NCI-H2081 (cell line): ENCODE measurements at places on chromosomes 6 and 20.

- DNase-seq: no peak
Observed at GRCh38 chr6:12241493-12242175, 48.5 kb upstream of the EDN1 start.

GRCh38 chr6:29665942-29666825 lies 9.3 kb downstream of the MOG start:
- no peak for DNase-seq

DNA sequence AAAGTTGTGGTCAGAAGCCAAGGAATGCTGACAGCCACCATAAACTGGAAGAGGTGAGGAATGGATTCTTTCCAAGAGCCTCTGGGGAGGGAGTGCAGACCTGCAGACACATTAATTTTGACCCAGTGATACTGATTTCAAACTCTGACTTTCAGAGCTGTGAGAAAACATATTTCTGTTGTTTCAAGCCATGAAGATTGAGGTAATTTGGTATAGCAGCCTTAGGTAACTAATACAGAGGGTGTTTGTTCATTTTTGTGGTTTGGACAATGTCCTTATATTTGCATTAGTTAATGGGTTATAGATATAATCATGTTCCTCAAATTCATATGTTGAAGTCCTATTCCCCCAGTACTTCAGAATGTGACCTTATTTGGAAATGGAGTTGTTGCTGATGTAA lies 85.4 kb upstream of the GTSF1L start:
- no peak for DNase-seq

DNA sequence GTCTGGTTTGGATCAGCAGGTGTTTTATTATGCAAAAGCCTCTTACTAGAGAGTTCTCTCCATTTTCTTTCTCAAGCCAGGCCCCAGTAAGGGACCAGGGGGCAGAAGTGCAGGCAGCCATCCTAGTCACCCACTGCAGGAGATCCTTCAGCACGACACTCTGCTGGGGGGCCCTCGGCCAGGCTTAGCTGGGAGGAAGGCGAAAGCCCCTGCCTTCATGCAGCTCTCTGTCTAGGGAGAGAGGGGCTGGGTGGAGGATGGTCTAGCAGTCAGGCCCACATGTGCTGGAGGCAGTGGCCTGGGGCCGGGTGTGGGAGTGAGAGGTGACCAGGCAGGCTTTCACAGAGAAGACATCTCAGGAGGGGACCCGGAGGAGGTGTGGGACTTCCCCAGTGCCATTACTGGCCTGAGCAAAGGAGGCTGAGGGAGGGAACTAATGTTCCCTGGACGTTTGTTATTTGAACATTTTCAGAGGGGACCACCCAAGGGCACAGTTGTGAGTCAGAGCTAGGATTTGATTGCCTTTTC lies 33.5 kb upstream of the VSTM2L start:
- DNase-seq: no peak

- no peak for DNase-seq
Observed at GRCh38 chr20:16206817-16207216, 366.4 kb downstream of the KIF16B start.

DNA sequence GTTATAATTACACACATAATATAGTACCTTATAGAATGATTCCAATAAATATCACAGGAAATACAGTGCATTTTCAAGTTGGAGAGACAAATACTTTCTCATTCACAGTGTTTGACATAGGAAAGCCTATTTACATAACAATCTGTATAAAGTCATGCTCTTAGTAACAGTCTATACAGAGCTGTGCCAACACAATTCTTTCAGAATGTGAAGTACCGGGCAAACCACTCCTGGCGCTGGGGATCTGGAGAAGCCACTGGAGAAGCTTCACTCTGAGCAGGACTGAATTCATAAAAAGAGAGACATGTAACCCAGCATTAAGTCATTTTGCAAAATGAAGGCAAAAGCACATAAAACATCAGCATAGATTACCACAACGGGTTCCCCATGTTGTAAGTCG lies 24.9 kb upstream of the MCM9 start:
- DNase-seq: no peak

GRCh38 chr6:139597087-139597763 lies 222.8 kb upstream of the CITED2 start:
- DNase-seq: no peak

GRCh38 chr20:7155282-7155681 lies 387.8 kb downstream of the BMP2 start:
- peak; percentile 80 for DNase-seq

- no peak for DNase-seq
Observed at GRCh38 chr6:108872575-108872974, 24.4 kb downstream of the ARMC2 start.

DNA sequence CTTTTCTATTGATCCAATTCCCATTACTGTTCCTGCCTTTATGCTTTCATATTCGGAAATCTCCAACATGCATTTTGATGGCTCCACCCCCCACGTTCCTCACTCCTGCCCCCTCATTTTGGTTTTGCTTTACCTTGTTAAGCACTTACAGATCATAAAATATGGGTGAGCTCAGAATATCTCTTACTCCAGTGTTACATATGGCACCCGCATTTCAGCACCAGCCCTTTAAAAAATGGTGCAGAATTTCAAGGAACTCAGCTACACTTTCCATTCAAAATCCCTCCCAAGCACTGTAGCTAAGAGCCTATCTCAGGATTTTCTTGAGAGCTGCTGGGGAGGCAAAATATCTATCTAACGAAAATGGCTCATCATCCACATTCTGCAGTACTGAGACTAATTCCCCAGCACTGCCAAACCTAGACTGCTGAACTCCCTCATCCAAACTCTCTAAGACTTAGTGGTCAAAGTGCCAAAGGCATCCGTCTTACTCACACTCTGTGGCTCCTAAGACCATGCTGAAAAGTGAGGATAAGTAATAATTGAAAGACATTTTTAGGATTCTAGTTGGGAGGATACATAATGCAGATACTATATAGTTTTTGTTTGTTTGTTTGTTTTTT lies 7.8 kb downstream of the SGK1 start:
- no peak for DNase-seq

- DNase-seq: no peak
Observed at GRCh38 chr6:75603106-75603420, 1.4 kb downstream of the SENP6 start.

GRCh38 chr6:132820629-132821381 lies 6.4 kb downstream of the RPS12 start:
- no peak for DNase-seq

DNA sequence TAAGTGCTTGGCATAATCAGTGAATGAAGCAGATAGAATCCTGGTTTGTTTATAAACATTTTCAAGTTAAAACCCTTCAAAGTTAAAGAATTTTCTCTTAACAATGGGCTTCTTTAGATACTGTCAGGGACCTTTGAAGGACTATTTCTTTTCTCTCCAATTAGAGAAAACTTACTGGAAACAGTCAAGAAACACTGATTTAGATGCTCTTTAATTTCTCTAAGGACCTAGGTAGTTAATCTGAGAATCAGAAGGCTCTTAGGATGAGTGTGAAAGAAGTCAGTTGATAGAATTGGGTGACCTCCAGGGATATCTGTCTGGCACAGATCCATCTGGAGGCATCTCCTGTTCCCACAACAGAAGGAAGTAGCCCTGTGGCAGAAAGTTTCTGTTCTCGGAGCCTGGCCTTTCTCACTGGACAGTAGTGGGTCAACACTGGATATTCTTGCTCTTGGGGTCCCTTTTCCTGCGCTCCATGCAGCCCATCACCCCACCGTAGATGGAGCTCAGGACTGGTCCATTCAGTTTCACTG lies 22.5 kb downstream of the KIAA0408 start:
- DNase-seq: no peak

- DNase-seq: no peak
Observed at GRCh38 chr6:148591656-148592055, 155.2 kb upstream of the UST start.

- DNase-seq: no peak
Observed at GRCh38 chr6:43771210-43771857, 1.3 kb downstream of the VEGFA start.

- DNase-seq: no peak
Observed at GRCh38 chr20:46833360-46833759, 61.3 kb upstream of the EYA2 start.

GRCh38 chr6:51459958-51460357 lies 627.5 kb downstream of the PKHD1 start:
- DNase-seq: no peak

GRCh38 chr6:106539936-106540335 lies 89.4 kb downstream of the RTN4IP1 start:
- no peak for DNase-seq

DNA sequence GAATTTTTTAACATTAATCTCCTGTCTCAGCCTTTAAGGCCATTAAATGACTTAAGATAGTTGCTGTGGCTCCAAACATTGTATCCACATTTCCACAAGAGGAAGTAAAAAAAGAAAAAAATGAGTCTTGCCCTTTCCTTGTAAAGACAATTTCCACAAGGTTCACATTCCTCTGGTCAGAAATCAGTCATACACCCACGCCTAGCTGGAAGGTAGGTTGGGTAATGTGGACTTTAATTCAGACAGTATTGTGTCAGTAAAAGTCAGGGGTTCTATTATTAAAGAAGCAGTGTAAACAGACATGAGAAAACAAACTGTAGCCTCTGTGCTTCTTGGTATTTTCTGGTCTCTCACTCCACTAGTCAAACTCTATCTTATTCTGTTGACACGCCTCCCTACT lies 682.0 kb downstream of the GRIK2 start:
- no peak for DNase-seq

GRCh38 chr20:60295214-60295613 lies 337.0 kb downstream of the CDH26 start:
- no peak for DNase-seq

- peak; percentile 9 for DNase-seq
Observed at GRCh38 chr6:55469951-55470366, 109.0 kb downstream of the HMGCLL1 start.

DNA sequence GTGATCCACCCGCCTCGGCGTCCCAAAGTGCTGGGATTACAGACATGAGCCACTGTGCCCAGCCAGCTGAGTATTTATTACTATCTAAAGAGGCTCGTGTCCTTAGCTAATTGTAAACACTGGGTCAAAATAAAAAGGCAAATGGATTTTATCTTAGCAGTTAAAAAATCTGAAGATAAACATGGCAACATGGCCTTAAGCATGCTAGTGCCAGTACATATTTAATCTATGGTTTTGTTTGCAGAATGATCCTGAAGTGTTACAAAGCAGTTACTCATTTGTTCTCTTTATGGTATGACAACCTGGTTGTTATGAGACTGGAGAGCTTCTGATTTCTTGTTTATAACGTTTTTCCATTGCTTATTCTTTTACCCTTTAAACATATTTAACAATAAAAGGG lies 3.9 kb upstream of the KIAA0408 start:
- no peak for DNase-seq

DNA sequence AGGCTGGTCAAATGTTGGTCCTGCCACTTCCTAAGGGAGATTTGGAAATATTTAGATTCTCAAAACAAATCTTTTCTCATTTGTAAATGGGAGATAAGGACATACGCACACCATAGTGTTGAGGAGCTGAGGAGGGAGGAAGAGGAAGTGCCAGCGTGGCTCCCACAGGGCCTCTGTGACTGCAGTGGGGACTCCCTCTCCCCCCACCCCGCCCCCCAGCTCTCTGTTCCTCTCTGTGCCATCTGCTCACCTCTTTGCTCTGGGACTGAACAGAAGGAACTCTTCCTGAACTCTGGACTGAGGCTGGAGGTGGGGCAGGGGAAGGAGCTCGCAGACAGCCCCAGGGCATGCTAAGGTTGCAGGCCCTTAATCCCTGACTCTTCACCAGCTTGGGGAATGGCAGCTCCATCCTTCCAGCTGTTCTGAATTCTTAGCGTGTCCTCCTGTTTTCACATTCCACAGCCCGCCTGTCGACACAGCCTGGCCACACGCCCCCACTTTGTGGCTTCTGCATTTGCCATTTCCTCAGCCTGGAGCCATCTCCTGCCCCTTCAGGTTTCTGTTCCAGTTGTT lies 11.4 kb downstream of the DDX27 start:
- DNase-seq: no peak

DNA sequence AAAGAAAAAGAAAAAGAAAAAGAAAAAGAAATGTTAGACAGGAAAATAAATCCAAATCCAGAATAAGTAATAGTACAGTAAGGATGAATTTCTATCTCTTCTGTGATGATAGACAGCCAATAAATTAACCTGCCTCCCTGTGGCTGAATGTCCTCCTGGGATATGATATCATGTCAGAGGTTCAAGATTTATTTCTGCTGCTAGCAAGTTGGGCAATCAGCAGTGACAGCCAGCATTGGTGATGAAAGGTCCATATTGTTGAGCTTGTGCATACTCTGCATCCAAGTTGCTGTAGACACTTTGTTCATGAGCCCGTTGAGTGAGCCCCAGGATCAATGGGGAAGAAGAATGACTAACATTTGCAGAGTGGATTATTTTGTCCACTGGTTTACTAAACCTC lies 44.9 kb upstream of the CEP85L start:
- DNase-seq: no peak

GRCh38 chr6:170179616-170180324 lies 111.1 kb downstream of the DLL1 start:
- DNase-seq: no peak

- DNase-seq: no peak
Observed at GRCh38 chr6:21668795-21669194, 75.2 kb downstream of the SOX4 start.

GRCh38 chr6:140427842-140428241 lies 1053.4 kb upstream of the CITED2 start:
- no peak for DNase-seq

GRCh38 chr6:5517796-5518195 lies 256.5 kb downstream of the FARS2 start:
- no peak for DNase-seq

- DNase-seq: no peak
Observed at GRCh38 chr6:135258970-135259369, 77.9 kb downstream of the MYB start.
